GM23338 (cell line): ENCODE measurements at places on chromosomes 3 and 15. TPM values are rescaled to one million over a fixed set of nuclear protein-coding genes. Genes with fewer than 3 reads are reported as not detected.
A peak's percentile ranks its signal among the peaks of the same experiment; 100 is the strongest.

ANKRD63 gene
- 0.59 and 0.74 TPM in 2 replicates for total RNA-seq

IGSF10 gene
- 0.94 and 1.4 TPM in 2 replicates for total RNA-seq

- no peak overlapping the region for H3K4me3 ChIP-seq
- H3K36me3 ChIP-seq = no peaks in the 10 kb centered on the region
- DNase-seq = no peak
- H3K27ac ChIP-seq = no peak overlapping the region
- H3K4me1 ChIP-seq = peaks cover 9% of the 10 kb centered on the region; the same call in 1 of the 2 replicates
Measured at GRCh38 chr3:16548721-16549120, 35.2 kb upstream of the RFTN1 start.

GRCh38 chr3:123405021-123405420 lies 43.9 kb downstream of the ADCY5 start:
- H3K36me3 ChIP-seq = no peaks in the 10 kb centered on the region
- DNase-seq = no peak
- no peaks in the 10 kb centered on the region for H3K27me3 ChIP-seq
- no peak overlapping the region for H3K27ac ChIP-seq

- DNase-seq = no peak
- H3K36me3 ChIP-seq = peaks cover 3% of the 10 kb centered on the region; the same call in 1 of the 2 replicates
- no peaks in the 10 kb centered on the region for H3K27me3 ChIP-seq
- peaks cover 7% of the 10 kb centered on the region for H3K4me1 ChIP-seq
- H3K27ac ChIP-seq = no peak overlapping the region
Measured at GRCh38 chr3:3665961-3666640, 133.1 kb upstream of the LRRN1 start.

GRCh38 chr3:129305592-129306091 lies 27.0 kb downstream of the HMCES start:
- H3K4me1 ChIP-seq = peaks cover 20% of the 10 kb centered on the region
- no peaks in the 10 kb centered on the region for H3K27me3 ChIP-seq
- H3K4me3 ChIP-seq = peak overlapping the region; percentile 9; the same call in 1 of the 2 replicates
- 0 out of 2 replicates have a peak, but pooled peaks cover 4% of the 10 kb centered on the region for H3K36me3 ChIP-seq
